Stimulated activated CD8-positive, alpha-beta memory T cell treated with anti-CD3 and anti-CD28 coated beads, Interleukin-7, amount 100 ng/mL, for 1 hour (primary cell): ENCODE measurements at places on chromosomes 7 and 10.

- DNase-seq, result no peak
These were observed 9.8 kb upstream of the MIOS start for GRCh38 chr7:7556852-7557251.

DNA sequence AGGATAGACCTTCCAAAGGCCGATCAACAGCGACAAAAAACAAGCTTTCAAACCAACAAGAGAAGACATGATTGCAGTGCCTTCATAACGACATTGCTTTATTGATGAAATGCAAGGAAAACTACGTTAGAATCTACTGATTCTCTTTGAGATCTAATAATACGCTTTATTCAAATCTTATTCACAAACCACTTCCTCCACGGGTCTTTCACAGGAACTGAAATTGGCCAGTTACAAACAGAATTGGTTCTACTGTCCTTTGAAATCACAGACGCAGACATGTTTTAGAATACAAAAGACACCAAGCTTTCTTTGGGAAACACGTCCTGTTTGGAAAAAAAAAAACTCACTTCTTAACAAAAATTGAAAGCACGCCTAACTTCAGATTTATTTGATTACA lies 74.7 kb upstream of the SEPHS1 start:
- DNase-seq, result no peak

GRCh38 chr10:36725581-36726520 lies 399.5 kb upstream of the ANKRD30A start:
- no peak for DNase-seq

DNA sequence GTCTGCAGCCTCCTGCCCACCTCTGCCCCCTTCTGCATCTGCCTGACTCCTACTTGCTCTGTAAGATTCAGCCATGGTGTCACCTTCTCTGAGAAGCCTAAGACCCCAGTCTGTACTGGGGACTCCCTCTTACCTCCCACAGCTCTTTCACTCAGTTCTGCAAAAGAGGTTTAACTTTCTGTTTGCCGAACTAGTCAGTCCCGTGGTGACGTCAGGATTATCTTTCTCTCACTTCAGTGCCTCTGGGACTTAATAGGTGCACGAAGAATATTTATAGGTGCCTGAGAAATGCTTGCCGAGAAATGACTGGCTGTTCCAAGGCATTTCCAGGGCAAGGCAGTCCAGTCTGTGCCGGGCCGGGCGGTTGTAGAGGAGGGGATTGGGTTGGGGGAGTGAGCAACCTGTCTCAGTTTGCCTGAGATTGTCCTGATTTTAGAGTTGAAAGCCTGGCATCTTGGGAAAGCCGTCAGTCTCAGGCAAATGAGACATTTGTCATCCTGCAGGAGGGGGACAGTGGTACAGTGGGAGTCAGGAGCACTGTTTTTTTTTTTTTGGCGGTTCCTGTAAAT lies 227.5 kb upstream of the NPVF start:
- DNase-seq, result no peak

DNA sequence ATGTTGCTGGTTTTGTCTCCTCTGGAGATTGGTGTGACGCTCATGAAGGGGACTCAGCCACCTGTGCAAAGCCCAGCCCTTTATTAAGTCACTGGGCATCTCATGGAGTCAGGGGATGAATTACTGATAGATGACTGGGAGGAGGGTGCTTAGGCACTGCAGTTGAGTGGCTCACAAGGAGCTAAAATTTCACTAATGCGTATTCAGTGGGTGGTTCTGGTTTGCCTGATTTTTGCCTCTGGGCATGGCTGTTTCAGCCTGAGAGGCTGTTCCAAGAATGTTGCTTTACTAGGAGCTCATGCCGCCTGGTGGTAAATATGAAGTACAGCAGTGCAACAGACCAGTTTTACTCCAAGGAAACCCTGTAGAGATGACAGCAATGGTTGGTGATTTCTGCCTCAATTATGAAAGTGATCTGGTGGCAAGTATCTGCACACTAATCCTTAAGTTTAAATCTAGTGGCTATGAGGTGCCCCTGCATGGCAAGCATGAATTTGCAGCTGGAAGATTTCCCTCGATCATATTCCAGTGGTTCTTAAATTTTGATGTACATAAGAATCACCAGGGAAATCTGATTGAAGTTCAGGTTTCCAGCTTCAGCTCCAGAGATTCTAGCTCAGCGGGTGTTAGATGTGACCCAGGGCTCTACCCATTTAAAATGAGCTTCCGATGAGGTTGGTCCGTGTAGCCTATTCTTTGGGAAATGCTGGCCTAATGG lies 19.9 kb downstream of the ACTA2 start:
- DNase-seq, result no peak

- no peak for DNase-seq
These were observed 425.7 kb upstream of the SEMA3D start for GRCh38 chr7:85612514-85612913.

DNA sequence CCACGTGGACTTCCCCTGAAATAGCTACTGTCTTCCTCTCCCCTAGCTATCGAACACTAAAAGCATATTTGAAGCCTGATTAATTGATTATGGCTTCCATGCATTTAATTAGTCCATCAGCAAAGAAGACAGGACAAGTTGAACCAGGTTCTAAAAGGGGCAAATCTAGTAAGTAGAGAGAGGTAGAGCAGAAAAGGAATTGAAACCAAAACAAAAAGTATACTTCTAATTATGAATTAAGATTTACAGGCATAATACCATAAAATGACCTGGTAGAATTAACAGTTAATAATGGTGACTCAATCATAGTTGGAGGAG lies 393 bp upstream of the DNAJC1 start:
- DNase-seq, result no peak
